ENCODE measurements at places on chromosomes 2 and 18. TPM values are rescaled to one million over a fixed set of nuclear protein-coding genes. Genes with fewer than 3 reads are reported as not detected.

DNA sequence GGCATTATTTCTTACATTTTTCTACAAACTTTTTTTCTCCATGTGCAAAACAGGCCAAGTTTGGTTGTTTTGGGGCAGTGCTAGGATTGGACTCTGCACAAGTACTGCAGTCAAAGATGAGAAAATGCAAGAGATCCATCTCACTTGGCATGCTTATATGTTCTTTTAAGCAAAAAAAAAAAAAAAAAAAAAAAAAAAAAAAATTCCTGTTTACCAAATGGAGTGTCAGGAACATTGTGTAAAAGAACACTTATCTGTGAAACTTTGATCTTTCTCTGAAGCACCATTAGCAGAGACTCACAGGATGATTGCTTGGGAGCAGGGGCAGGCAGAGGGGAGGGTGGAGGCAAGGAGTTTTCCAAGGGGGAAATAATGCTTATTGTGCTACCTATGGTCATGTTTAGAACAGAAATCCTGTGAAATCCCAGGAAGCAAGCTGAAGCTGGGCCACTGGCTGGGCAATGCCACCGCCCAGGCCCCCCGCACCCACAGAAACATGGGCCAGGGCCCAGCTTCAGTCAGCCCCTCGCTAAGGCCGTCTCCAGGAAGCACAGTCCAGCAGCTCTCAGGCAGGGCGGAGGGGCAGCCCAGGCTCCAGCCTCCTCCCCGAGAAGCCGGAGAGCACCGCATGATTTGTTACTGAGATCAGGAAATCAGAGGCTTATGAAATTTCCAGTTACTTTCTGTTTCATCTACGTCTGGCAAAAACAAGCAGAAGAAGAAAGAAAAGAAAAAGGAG is 229.4 kb downstream of the ZNF516 start:
- DNase-seq: no peak

DNA sequence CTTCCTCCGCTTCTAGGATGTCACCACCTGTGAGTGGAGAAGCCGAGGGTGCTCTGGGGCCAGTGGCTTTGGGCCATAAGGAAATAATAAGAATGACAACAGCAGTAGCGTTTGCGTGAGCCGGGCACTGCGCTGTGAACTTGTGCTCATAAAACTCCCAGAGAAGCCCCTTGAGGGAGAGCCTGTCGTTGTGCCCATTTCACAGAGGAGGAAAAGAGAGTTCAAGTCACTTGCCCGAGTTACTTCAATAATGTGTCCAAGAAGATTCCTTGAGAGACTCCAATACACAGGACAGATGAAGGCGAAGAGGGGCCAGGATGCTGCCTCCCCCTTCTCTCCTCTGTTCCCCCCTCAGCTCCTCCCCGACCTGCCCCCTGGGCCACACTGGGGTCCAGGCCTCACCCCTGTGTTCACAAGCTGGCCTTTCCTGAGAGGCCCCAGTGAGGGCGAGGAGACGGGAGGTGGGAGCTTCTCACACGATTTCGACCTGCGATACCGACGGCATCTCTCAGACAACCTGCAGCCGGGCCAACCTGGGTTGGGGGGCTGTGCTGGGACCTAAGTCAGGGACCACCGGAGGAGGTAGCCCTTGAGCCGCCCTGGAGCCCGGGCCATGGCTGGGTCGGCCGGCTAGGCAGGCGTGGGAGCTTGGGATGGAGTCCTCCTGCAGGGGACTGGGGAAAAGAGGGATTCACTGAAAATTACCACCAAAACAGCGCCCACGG is 53.5 kb upstream of the UBE2F start:
- no peak for DNase-seq

Gene HS6ST1
- 9.1 TPM for total RNA-seq

DNA sequence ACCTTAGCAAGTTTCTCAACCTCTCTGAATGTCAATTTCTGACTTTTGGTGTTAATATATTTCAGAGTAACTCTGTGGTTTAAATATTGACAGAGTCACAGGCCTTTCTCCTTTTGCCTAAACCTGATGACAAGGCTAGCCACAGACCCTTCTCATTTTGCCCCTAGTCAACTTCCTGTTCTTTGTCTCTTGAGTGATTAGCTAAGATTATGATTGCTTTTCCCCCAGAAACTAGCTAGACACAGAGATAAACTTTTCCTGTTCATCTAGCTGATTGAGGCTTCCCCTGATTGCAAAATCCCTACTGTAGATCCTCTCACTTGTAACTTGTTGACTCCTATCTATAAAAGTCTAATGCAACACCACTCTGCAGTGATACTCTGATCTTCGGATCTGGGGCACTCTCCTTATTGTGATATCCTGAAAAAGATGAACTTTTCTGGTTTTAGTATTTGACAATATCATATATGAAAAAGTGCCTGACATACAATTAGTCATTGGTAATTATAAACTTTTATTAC is 241.4 kb downstream of the ZNF385B start:
- DNase-seq: no peak

- no peak for DNase-seq
These were observed 84.0 kb downstream of the DYNAP start for GRCh38 chr18:54675076-54675475.

GRCh38 chr2:44745922-44746766 is 195.4 kb upstream of the SIX3 start:
- no peak for DNase-seq

- DNase-seq: no peak
These were observed 26.3 kb downstream of the RHOB start for GRCh38 chr2:20473128-20473527.

GRCh38 chr2:141195087-141195486 is 935.7 kb downstream of the LRP1B start:
- no peak for DNase-seq

- DNase-seq: no peak
These were observed 334.7 kb upstream of the GULP1 start for GRCh38 chr2:187956906-187957534.

- no peak for DNase-seq
These were observed 99.6 kb downstream of the FMNL2 start for GRCh38 chr2:152434395-152435182.

Gene GREB1
- 0.81 TPM for total RNA-seq

DNA sequence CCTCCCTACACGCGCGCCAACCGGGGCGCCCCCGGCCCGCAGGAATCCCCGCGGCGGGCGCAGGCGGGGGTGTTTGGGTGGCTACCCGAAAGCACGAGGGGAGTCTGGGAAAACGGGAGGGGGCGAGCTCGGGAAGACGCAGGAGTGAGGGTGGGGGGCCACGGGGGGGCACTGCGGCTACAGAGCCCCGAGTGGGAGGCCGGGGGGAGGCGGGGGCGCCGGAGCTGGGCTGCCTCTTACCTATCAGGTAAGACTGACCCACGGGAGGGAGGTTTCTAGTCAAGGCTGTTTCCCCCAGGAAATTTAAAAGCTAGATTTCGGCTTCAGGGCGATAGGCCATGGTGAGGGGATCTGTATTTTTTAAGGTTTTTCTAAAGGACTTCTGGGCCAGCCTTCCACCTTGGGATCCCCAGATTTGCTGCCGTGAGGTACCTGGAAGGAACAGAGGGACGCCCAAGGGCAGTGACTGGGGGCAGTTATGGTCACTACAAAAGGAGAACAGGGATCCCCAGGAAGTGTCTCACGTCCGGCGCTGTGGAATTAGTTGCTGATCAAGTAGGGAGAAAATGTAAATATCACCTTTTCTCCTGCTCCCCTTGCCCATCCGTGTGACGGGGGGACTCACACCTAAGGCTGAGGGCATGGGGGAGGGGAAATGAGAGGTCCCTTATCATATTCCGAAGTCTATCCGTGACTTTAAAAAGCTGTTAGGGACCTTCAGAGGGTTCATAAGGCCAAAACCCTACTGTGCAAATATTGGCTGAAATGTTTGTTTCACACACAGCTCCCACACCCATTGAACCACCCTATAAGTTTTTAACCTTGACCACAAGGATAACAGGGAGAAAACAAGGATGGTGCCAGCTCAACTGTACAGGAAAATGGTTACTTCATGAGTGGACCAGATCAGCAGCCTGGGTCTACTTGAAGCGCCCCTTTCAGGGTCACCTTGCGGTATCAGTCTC is 638 bp upstream of the IRS1 start:
- no peak for DNase-seq

DNA sequence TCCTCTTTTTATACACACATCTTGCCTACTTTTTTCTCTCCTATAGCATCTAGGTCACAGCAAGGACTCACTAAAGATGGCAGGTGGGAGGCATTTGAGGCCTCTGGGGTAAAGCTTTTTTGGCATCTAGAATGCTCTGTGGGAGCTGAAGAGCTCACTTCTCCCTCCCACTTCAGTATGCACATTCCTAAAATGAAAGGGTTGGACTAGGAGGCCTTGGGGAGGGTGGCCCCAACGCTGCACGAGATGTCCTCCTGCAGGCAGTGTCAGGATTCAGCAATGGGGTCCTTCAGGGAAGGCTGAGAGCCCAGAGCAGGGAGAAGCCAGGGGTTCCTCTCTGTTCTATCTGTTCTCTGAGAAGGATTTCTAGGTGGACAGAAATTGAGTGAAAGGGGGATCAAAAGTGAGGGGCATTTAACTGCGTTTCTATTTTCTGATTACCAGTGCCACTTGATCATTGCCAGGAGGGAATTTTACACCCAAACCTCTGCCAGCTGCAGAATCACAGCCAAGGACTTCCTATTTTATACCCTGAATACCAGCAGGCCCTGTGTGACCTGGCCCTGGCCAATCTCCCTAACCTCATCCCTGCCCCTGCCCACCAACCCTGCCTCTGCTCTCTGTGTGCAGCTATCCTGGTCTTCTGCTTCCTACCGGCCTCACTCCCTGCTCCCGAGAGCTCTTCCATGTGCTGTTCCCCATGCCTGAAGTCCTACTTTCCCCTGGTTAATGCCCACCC is 186.2 kb downstream of the CYP26B1 start:
- DNase-seq: no peak

Gene SCN7A
- not detected for total RNA-seq

Gene SIX3
- total RNA-seq: not detected

DNA sequence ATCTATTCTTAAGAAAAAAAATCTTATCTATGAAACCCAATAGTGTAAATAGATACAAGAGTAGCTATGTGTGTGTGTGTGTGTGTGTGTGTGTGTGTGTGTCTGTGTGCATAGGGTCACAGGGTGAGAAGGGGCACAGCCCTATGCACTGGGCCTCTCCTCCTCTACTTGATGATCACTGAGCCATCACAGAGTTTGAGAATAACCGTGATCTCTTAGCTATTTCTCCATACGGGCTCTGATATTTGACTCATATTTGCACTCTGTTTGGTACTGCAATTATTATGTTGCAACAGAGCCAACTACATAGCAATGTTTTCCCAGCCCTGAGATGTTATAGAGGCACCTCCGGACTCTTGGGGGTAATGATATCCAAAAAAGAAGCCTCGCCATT is 28.8 kb upstream of the SLC40A1 start:
- DNase-seq: no peak

DNA sequence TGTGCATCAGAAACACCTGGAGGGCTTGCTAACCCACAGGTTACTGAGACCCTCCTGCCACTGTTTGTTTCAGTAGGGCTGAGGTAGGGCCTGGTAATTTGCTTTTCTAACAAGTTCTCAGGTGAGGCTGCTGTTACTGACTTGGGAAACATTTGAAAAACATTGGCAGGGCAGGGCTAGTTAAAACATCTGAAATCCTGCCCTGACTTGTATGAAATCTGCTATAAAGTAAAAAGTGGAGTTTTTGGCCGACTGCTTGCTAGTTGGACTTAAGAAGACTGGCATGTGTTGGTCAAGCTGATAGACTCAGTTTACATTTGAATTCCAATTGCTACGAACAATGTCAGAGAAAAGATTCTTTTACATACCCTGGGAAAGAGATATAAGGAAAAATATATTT is 111.6 kb upstream of the DLX2 start:
- DNase-seq: no peak

Gene KCNE4
- total RNA-seq: not detected

- DNase-seq: no peak
These were observed 116.0 kb downstream of the ABCA12 start for GRCh38 chr2:215022418-215022817.

GRCh38 chr2:175403599-175404221 is 222.2 kb upstream of the ATP5MC3 start:
- no peak for DNase-seq

DNA sequence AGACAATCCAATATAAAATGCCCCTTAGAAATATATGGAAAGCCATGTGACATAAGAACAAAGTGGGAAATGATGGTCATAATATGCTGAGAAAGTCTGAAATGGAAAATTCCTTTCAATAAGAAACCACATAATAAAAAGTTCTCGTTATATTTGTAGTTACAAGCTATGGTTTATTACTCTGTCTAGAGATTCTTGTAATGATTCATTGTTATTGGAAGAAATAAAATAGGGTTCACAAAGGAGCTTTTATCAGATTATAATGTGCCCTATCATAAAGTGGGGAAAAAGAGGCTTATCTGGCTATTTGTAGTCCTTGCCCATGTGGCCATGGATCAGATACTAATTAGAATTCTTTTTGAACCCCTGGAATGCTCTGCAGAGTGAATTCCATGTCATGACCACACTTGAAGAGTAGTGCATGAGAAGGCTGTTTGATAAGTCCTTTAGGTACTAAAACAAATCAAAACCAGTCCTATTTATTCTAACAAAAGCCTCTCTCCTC is 420.7 kb upstream of the NRP2 start:
- no peak for DNase-seq

DNA sequence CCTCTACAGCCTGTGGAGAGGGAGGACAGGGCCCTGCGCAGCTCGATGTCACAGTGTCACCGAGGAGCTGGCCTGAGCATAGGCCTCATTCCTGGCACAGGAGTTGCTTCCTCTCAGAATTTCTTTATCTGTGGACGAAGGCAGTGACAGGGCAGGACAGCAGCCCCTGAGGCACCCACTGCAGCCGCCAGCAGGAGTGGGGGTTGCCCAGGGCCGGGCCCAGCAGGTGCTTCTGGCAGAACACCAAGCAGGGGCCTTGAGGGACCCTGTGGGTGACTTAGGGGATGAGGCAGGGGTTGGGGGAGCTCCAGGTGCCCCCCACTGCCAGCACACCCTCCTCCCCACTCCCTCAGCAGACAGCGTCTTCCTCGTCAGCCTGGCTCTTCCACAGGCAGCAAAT is 290.0 kb downstream of the PHLPP1 start:
- no peak for DNase-seq

Gene IL18RAP
- 9.0 TPM for total RNA-seq

Gene ALKAL2
- not detected for total RNA-seq

DNA sequence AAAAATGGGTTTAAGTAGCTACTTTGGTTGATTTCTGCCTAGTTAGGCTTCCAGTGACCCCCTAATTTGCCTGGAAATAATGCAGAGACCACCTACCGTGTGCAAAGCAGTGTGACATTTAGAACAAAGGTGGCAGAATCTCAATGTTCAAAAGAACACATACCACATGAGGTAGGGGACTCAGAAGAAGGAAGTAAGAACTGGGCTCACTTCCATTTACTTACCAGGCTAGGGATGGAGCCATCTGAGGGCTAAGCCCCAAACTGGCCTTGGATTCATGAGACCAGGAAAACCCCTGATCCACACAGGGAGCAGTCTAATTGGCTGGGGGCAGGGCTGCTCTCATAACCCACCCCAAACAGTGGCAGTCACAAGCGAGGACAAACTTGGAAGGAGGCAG is 190.7 kb downstream of the NCKAP5 start:
- DNase-seq: no peak

Gene SLC39A10
- 37.4 TPM for total RNA-seq

- no peak for DNase-seq
These were observed 368.0 kb upstream of the FAM98A start for GRCh38 chr2:33967103-33967502.

Gene MAP3K19
- not detected for total RNA-seq

Gene LYPD6
- total RNA-seq: not detected

GRCh38 chr18:14944838-14945237 is 196.9 kb downstream of the ANKRD30B start:
- DNase-seq: no peak

Gene CRYBA2
- not detected for total RNA-seq

Gene ELOA2
- not detected for total RNA-seq
